ENCODE measurements at places on chromosomes 7 and 10.

DNA sequence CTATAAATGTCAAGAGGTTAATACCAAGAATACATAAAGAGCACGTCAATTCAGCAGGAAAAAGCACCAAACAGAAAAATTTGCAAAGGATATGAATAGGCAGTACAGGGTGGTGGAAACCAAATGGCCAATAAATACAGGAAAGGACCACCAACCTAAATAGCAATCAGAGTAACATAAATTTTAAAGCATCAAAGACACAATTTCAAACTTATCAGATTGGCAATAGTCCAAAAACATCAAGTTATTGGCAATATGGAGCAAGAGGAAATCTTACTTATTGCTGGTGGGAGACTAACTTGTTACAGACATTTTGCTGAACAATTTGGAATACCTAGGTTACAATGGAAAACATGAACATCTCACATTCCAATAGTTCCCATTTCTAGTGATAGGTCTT, 24.1 kb downstream of the SYPL1 start:
- DNase-seq = no peak

DNA sequence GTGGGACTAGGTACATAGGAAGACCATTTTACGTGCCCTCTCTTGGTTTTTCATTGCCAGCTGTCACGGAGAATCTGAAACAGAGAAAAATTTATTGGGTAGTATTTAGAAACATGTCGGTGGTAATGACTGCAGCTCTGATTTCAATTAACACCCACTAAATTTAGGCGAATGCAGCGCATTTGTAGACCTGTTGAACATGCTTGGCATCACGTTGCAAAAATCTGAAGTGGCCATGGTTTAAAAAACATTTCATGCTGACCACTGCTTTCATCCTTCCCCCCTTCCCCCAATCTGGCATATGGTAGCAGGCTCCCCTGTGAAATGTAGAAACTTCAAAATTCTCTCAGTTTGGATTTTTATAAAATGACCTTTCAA, 34.0 kb downstream of the LRMDA start:
- no peak for DNase-seq

DNA sequence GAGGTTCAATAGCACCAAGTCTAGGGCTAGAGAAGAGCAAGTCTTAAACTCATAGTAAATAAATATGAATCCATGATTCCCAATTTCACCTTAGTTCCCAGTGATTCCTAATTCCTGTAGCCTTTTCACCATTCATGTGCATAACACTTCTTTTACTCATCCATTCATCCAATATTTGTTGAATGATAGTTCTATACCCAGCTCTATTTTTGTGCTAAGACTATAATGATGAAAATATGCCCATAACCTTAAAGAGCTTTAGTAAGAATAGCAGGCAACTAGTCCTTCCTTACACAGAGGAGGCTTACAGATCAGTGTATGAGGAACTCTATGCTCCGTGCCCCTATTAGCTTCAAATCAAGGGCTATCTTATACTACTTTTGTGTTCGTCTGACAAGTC, 280.2 kb upstream of the CHRM2 start:
- no peak for DNase-seq

DNA sequence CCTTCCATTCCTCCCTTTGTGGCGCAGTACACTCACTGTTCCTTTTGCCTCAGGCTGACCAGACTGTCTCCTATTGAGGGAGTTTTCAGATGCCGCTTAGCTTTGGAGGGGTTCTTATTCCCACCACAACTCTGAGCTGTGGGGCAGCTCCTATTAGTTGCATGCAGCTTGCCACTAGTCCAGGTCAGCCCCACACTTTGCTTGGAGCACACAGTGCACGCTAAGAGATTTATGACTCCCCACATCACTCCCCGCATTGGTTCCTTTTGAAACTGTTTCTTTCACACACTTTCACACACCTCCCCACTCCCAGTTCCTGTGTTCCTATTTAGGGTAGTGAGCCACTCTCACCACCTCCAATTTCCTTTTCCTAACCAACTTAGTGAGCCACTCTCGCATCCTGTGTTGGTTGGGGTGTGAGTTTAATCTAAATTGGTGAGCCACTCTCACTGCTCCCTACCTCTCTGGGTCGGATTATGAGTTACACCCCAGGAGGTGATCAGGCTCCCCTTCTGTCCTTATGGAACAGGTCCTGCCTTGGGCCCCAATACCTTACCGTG, 10.4 kb upstream of the ZNF485 start:
- DNase-seq = no peak

DNA sequence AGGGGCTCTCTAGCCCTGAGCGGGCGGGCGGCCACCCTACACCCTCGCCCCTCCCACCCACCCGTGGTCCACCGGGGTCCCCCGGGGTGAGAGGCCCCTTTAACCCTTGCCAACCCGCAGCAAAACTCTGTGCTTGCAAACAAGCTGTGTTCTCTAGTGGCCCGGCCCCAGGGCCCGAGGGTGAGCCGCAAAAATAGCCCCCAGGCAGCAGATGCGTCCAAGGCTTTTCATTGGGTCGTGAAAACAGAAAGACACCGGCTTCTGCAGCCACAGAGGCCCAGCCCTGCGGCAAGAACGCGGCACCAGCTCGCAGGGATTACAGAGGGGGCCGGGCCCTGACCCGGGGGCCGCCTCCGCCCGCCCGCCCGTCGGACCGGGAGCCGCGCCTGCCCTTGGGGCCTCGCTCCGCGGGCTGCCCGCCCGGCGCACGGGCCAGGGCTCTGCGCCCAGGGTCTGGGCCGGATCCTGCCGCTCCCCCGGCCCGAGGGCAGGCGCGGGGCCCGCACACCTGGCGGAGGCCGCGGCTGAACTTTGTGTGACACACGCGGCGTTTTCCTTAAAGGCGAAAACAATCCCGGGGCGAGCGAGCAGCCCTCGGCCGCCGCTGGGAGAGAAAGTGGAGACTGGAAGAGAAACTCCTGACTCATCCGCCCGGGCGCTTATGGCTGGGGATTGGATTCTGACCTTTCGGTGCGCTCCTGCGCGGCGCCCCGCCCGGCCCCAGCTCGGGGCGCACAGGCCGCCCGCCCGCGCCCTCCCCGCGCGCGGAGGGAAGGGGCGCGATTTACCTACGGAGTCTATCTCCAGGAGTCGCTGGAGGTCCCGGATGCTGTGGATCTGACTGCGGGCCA, 2.8 kb downstream of the PDGFA start:
- DNase-seq = no peak

GRCh38 chr10:59991661-59992060, 85.3 kb upstream of the CCDC6 start:
- DNase-seq = no peak

DNA sequence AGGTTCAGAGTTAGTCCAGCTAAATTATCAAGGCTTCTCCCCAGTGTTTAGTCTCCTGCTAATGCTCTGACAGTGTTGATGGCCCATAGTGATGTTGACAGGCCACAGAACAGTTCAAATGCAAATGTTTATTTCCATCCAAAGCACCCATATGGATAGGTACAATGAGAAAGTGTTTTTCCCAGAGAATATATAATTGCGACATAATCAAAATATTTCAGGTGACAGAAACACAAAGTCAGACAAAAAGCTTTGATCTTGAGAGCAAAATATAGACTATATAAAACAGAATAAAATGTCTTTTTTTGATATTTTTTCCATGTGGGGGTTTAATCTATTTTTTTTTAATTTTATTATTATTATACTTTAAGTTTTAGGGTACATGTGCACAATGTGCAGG, 642.3 kb upstream of the SEMA3D start:
- no peak for DNase-seq

DNA sequence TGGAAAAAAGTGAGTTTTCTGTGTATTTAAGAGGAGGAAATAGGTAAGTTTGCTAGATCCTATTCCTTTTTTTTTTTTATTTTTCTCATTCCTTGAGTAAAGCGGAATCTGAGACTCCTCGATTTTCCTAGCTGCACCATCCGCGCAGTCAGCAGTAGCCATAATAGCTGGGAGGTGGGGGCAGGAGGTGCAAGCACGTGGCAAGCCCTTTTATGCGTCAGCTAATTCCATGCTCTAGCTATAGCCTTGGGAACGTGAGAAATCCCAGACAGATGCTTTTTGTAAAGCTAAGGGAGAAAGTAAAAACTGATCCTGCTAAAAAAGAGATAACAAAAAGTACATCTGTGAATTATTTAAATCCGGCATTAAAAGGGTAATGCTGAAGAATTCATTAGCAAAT, 33.2 kb upstream of the TPK1 start:
- DNase-seq = no peak

DNA sequence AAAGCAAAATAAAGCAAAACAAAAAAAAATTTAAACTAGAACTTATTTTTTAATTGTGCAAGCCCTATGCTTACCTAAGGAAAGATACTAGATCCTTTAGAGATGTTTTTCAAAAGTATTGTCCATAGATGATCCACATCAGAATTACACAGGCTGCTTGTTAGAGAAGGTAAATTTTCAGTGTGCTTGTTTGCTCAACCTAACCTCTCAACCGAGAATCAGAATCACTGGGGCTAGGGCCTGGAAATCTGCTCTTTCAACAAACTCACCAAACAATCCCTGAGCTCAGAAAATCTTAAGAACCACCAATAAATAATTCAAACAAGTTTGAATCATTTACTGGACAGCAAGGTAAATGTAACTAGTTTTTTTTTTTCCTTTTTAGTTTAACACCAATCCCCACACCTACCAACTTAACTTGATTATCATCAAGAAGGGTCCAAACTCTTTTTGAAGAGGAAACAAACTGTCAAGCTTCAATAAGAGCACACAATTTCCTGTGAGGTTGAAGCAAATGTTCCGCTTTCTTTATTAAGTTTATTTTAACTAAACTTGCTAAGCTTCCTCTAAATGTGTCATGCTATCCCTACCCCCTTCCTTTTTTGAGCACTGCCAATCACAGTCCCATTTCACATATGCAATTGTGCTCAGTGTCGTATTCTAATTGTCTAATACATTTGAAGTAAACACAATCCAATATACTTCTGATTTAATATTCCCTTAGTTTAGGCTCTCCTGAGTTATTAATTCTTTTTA, 7.4 kb upstream of the TSPAN33 start:
- DNase-seq = no peak

GRCh38 chr10:87594864-87595263, 64.8 kb upstream of the PAPSS2 start:
- DNase-seq = no peak

GRCh38 chr10:361203-362081, 226.2 kb downstream of the ZMYND11 start:
- DNase-seq = no peak

GRCh38 chr10:97550336-97551149, 22.0 kb upstream of the ANKRD2 start:
- no peak for DNase-seq

GRCh38 chr10:75496191-75496567, 64.8 kb downstream of the LRMDA start:
- no peak for DNase-seq

GRCh38 chr7:151736403-151736909, 140.5 kb downstream of the PRKAG2 start:
- no peak for DNase-seq

DNA sequence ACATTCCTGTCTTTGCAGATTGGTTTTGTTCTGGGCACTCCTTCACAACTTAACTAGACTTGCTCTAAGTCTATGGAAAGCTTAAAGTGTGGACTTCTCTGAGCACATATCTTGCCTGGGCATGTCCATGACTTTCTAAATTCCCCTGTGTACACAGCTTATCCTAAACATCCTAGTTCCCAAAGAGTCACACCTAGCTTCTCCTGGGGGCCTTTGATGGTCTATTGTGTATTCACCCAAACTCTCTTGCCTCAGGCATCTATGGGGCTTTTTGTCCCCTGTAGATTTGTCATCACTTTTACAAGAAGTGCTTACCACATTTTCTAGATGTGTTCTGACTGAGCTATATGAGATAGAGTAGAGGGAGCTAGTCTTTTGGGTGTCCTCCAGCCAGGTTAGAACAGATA, 12.2 kb upstream of the ZNF488 start:
- DNase-seq = no peak

DNA sequence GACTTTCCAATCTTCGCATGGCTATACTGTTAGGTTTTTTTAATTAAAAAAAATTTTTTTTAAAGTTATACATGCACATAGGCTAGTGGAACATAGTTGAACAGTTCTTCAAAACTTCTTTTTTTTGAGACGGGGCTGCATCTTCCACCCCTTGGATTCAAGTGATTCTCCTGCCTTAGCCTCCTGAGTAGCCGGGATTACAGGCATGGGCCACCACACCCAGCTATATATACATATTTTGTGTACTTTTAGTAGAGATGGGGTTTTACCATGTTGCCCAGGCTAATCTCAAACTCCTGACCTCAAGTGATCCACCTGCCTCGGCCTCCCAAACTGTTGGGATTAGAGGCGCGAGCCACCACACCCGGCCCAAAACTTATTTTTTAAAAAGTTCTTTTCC, 17.3 kb downstream of the ZNF777 start:
- DNase-seq = no peak

GRCh38 chr7:106061301-106061979, 50.7 kb downstream of the SYPL1 start:
- DNase-seq = no peak

GRCh38 chr7:76512941-76513816, 2.8 kb downstream of the UPK3B start:
- no peak for DNase-seq

DNA sequence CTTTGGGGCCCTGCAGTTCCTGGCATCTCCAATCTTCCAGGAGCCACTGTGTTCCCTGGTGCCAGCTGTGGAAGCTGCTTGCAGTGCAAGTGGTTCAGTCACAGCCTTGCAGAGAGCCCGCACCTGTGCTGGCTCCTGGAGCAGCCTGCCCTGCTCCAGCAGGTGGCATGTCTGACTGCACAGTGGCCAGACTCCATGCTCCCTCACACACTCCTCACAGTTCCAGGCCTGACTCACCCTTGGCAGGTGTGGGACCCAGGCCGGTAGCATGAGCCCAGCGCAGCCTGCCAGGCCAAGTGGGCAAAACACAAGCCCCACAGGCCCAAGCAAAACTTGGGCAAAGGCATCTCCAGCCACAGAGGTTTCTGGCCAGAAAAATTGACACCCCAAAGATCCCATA, 33.6 kb upstream of the RELN start:
- no peak for DNase-seq

DNA sequence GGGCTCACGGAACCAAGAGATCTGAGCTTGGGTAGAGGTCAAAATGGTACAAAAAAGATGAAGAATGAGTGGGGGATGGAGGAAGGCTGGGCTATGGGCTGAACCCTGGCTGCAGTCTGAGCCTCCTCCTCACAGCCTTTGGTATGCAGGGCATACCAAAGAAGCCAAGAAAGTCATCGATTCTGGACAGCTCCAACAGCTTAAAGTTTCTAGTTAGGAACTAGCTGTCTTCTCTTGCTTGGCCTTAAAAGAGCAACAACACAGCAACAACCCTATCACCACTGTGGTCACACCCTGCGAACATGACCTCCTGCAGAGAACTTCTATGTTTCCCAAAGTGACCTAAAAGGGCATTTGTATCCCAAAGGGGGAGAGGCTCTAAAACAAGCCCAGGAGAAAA, 126.1 kb upstream of the EFCAB10 start:
- DNase-seq = no peak

DNA sequence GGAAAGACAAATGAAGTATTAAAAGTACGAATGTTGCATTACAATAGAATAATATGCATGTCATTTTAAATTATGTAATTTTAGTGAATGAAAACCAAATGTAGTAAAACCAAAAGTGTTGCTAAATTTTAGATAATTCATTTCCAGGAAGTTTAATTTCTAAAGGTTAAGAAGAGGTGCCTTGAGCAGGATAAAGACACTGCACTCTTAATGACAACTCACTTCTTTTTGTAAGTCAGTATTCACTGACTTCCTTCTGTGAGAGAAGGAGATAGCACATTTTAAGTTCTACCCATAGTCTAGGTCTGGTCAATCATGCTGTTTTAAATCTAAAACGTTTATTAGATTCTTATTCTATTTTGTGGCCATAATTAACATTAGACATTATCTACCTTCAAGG, 160.2 kb downstream of the CRPPA start:
- no peak for DNase-seq

GRCh38 chr10:79202188-79203013, 133.6 kb downstream of the ZMIZ1 start:
- peak; percentile 48 for DNase-seq
